ENCODE measurements at places on chromosomes 13 and 19.

DNA sequence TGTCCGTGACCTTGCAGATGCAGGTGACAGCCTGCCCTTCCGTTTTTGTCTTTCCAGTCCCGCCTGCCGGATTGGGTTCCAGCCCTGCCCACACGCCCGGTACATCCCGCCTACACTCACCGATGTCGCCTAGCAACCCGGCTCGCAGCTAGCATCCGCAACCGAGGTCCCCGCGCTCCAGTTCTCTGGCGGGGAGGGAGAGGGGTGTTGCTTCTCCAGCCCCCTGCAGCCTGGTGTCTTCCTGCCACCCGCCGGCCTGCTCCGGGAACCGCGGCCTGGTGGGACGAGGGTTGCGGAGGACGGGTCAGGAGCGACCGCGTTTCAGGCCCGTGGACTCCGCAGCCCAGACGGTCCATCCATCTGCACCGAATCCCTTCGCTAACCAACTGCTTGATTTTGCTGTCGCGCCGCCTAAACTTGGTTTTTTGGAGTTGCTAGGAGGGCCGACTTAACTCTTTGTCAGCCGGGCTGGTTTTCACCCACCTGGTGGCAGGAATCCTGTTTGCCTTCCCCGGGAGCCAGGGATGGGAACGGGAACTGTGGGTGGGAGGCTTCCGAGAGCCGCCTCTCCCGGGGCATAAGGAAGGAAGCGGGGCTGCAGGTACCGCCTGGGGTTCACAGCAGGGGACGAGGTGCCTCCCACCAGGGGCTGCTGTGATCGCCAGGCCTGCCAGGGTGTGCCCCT lies 15.4 kb upstream of the MATK start:
- no peak for DNase-seq

DNA sequence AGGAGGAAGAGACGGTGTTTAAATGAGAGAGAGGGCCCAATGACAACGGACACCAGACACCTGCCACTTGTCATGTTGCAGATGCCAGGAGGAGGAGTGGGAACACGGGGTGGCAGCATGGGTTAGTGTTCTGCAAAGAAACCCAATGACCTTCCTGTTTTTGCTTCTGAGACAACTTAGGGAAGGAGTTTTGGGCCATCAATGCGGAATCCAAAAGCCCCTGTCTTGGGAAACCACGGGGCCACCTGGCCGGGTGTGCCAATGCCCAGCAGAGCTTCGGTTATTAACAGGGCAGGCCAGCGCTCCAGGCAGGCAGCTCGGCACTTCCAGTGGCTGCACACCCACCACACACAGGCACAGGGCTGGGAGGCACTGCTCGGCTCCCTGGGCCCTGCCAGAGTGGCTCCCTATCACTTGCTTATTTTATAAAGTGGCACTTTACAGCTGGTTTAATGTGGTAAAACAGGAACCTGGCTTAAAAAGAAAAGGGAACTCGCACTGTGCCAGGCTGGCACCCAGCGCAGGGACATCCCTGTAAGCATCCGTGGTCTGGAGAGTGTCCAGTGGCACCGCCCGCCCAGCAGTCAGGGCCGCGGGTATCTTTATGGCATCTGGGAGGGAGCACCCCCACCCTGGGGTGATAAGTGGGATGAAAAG lies 19.1 kb downstream of the ELL start:
- DNase-seq = no peak

- DNase-seq = no peak
Observed at GRCh38 chr13:65149687-65150086, 2080.4 kb downstream of the PCDH9 start.

DNA sequence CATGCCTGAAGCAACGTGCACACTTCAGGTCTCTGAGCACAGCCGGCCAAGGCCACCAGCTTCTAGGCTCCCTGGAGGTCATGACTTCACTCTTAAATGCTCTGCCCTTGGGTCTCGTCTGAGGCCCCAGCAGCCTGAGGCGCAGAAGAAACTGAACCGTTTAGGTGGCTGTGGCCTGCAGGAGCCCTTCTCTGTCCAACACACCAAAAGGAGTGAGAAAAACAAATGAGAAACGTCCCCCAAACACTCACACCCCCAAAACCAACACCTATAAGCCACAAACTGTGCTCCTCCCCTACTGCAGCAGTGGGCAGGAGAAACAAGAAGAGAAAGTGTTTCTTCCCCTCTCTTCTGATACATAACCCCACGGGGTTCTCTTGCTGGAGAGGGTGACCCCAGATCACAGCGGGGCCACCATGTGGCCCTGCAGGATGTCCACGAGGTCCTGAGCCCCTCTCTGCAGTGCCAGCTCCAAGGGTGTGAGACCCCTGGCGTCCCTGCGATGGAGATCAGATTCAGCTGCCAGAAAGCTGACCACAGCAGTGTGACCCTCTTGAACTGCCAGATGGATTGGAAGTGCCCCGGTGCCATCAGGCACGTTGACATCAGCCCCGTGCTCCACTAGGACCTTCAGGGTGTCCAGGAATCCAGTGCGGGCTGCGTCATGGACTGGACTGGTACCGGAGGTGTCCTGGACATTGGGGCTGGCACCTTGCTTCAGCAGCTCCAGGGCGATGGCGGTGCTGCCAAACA lies 1.0 kb upstream of the KRI1 start:
- DNase-seq = no peak

All from stimulated activated CD8-positive, alpha-beta memory T cell treated with anti-CD3 and anti-CD28 coated beads, Interleukin-15, amount 100 ng/mL, for 24 hours (primary cell).